ENCODE measurements at places on chromosomes 13 and 19.
A peak's percentile ranks its signal among the peaks of the same experiment; 100 is the strongest.

GRCh38 chr19:2761876-2762782 is 20.9 kb downstream of the SGTA start:
- no peak for DNase-seq

- no peak for DNase-seq
Measured at GRCh38 chr19:42420055-42420544, 7.1 kb downstream of the LIPE start.

DNA sequence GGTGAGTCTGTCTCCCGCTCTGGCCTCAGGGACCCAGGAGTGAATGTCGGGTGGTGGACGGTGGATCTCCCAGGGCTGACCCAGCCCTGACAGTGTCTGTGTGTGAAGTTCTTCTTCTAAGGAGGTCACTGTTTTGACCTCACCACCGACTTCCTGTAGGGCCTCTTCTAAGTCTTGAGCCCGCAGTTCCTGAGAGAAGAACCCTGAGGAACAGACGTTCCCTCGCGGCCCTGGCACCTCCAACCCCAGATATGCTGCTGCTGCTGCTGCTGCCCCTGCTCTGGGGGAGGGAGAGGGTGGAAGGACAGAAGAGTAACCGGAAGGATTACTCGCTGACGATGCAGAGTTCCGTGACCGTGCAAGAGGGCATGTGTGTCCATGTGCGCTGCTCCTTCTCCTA is at the start of gene SIGLEC7:
Gene SIGLEC7 (plus strand): TSS at position 183 of the 400 bp plus-strand sequence. CDS start 69 bp downstream, at position 252.
- no peak for DNase-seq

GRCh38 chr13:31765138-31765785 is 25.9 kb downstream of the RXFP2 start:
- DNase-seq = no peak

GRCh38 chr13:26227166-26227971 is 5.3 kb upstream of the RNF6 start:
- no peak for DNase-seq

- no peak for DNase-seq
Measured at GRCh38 chr13:113895436-113895835, 31.6 kb upstream of the GAS6 start.

DNA sequence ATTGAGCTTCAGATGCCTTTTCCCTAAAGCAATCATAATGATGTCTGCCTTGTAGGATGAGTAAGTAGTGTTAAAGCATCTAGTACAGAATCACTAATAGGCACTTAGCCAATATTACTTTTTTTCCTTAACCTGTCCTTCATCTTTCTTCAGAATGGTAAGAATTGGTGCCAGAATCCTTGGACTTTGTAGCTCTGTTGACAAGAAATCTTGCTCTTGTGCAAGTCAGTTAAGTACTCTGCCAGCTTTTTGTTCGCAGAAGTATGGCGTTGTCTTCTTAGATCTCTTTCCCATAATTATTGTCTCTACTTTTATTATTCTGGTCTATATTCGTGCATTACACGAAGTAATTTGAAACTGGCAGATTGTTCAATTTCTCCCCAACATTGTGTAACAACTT is 554.5 kb downstream of the PCDH9 start:
- no peak for DNase-seq

GRCh38 chr19:16400911-16401591 is 70.7 kb downstream of the EPS15L1 start:
- no peak for DNase-seq

GRCh38 chr19:45164577-45165335 is 4.0 kb upstream of the NKPD1 start:
- peak; percentile 52 for DNase-seq

GRCh38 chr13:30435911-30436451 is 13.7 kb downstream of the UBE2L5 start:
- no peak for DNase-seq

DNA sequence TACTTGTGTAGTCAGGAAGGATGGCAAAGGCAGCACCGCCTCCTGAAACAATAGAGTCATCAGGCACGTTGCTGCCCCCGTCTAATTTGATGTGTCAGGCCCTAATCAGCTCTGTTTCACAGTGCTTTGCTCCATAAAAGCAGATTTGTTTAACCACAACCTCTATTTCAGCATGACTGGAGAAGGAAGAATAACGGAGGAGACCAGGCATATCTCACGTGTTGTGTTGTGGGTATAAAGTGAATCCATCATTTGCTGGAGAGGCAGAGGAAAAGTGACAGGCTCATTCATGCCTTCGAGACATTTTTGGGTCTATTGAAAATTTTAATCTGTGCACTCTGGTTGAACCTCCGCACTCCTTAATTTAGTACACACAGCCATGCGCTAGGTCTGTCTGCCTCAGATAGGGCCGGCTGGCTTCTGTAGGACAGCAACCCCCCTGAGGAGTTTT is 940.4 kb upstream of the SLC10A2 start:
- DNase-seq = no peak

DNA sequence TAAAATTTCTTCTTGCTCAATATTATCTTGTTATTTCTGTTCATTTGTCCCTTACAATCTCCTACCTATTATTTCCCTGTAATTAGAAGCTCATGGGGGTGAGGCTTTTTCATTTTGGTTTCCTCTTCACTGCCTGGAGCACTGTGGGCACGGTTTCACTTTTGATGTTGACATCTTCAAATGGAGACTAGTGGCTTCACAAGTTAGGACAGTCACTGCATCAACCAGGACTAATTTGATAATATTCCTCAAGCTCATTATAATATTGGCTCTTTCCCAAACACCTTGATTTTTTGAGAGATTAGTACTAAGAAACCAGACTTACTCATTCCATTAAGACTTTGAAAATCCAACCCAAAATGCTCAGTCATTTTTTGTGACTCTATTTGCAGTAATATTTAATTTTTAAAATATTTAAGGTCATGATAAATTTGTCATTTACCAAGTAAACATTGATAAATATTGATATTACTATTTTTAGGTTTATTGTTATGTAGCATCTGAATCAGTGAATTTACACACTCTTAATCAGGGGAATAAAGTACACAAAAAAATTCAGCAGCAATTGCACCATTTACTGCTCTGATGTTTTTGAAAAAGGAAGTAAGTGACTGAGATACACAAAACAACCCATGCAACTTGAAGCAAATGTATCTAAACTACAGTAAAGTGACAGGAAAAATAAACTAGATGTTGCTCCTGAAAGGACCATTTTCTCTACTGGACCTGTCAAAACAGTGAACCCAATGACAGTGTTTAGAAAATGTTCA is 28.8 kb upstream of the RCBTB2 start:
- DNase-seq = no peak

GRCh38 chr19:10927730-10928562 is 493 bp downstream of the YIPF2 start:
- no peak for DNase-seq

DNA sequence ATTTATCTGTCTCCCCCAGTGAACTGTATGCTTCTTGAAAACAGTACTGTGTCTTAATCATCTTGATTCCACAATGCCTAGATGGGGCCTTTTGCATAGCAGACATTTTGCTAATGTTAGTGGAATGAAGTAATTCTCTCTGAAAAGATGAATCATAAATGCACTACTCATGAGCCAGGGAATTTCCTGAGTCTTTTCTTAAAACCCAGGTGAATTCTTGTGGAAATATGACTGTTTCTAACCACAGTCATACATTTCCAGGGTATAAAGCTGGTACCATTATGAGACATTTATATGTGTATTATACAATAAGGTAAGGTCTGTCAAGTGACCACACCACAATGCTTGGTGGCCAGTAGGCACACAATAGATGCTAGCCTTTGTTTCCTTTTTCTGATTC is 5.5 kb upstream of the KCTD4 start:
- DNase-seq = no peak

GRCh38 chr13:113539822-113540221 is 44.7 kb upstream of the TFDP1 start:
- no peak for DNase-seq

- no peak for DNase-seq
Measured at GRCh38 chr13:99922631-99923404, 48.7 kb downstream of the ZIC5 start.

DNA sequence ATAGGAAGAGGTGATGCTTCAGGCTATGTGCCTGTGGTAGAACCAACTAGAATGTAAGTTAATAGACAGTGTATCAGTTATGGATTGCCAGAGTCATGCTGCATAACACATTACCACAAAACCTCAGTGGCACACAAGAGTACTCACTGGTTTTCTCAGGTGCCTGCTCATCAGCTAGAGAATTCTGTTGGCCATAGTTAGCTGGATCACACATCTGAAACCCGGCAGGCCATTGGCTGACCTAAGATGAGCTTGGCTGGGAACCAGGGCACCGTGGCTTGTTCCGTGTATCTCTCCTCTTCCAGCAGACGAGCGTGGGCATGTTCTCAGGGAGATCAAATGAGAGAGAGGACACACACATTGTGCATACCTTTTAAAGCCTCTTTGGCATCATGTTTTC is 76.7 kb downstream of the TEX26 start:
- DNase-seq = no peak

- no peak for DNase-seq
Measured at GRCh38 chr13:73715114-73715910, 418.9 kb downstream of the KLF12 start.

GRCh38 chr19:3047496-3048189 is 14.7 kb downstream of the TLE5 start:
- DNase-seq = peak; percentile 70

DNA sequence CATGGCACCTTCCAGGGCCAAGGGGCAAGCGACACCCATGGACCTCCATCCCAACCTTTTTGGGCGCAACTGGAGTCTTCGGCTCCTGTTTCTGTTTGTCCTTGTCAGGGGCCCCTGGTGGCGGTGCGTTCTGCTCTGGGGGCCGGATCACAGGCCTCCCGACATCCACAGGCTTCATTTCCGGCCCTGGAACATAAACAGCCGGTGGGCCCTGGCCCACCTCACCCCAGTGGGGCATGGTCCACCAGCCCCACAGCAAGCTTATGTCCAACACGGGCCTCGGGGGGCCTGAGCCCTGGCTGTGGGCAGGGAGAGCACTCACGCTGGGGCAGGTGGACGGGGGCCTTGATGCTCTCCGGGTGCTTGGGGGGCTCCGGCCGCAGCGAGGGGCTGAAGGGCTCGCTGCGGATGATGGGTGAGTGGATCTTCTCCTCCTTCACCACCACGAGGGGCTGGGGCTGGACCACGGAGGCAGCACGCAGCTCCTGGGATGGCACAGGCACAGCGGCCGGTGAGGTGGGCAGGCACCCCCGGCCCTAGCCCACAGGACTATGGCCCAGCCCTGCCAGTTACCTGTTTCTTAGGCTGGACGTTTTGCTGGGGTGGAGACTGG is 7.2 kb upstream of the EPHX3 start:
- DNase-seq = no peak

- no peak for DNase-seq
Measured at GRCh38 chr19:15432018-15432494, 13.3 kb upstream of the AKAP8L start.

DNA sequence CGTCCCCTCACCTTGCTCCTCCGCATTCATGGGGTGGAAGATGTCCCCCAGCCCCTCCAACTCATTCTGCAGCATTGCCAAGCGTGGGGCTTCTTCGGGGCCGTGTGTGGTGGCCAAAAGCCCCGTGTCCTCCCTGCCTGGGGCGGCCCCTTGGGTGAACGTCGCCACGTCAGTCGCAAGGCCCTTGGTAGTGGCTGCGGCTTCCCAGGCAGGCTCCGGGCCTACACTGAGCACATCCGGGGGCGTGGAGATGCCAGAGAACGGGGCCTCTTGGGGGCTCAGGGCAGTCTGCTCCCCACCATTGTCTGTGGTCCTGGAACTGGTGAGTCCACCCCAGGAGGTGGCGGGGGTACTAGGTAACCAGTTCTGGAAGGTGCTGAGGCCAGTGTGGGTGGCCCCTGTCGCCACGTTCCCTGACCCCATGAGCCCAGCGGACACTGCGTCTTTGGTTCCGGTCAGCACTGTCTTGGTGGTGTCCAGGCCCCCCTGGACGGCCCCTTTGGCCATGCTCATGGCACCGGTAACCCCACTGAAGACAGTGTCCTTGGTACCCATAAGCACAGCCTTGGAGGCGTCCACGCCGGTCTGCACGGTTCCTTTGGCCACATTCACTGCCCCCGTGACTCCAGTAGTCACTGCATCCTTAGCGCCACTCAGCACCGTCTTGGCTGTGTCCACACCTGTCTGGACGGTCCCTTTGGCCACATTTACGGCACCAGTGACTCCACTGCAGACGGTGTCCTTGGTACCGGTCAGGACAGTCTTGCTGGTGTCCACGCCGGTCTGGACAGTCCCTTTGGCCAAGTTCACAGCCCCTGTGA is 7.6 kb downstream of the PLIN4 start:
- no peak for DNase-seq

- DNase-seq = no peak
Measured at GRCh38 chr19:43408043-43408442, 6.6 kb upstream of the TEX101 start.

DNA sequence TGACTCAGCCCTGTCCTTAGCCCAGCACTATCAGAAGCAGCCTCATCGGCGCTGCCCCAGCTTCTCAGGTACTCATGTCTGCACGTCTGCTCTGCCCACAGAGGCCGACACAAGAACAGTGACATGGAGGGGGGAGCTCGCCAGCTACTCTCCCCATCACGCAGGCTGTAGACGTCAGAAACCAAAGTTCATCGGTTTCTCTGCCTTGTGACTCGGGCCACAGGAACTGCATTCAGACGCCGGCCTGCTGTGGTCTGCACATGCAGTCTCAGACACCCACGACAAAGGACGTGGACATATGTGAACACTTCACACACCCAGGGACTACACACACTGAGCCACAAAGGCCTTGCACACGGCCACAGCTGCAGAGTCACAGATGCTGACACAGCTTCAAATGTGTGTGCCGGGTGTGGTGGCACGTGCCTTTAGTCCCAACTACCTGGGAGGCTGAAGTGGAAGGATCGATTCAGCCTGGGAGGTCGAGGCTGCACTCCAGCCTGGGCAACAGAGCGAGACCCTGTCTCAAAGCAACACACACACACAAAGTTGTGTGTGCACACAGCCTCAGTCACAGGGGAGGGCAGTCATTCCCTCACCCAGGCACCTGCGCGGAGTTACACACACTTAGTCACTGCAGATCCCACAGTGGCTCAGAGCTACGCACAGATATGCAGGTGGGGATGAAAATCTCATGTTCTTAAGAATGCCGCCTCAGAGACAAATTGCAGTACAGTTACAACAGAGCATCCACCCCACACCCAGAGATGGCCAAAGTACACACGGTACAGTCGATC is 4.9 kb upstream of the ZFP36 start:
- DNase-seq = no peak

DNA sequence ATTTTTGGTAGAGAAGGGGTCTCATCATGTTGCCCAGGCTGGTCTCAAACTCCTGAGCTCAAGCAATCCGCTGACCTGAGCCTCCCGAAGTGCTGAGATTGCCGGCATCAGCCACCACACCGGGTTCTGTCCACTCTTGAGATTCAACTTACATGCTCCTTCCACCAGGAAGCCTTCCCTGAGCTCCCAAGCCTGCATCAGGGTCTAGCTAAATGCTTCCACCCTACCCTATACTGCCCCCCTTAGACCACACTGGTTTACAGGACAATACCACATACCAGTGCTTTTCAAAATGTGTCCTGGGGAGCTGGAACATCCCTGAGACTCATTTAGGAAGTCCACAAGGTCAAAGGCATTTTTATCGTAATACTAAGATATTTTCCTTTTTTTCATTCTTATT is 15.1 kb upstream of the CACNG8 start:
- no peak for DNase-seq
